Bone marrow (tissue), 2 donors: ENCODE measurements at places on chromosomes 16 and 17.

DNA sequence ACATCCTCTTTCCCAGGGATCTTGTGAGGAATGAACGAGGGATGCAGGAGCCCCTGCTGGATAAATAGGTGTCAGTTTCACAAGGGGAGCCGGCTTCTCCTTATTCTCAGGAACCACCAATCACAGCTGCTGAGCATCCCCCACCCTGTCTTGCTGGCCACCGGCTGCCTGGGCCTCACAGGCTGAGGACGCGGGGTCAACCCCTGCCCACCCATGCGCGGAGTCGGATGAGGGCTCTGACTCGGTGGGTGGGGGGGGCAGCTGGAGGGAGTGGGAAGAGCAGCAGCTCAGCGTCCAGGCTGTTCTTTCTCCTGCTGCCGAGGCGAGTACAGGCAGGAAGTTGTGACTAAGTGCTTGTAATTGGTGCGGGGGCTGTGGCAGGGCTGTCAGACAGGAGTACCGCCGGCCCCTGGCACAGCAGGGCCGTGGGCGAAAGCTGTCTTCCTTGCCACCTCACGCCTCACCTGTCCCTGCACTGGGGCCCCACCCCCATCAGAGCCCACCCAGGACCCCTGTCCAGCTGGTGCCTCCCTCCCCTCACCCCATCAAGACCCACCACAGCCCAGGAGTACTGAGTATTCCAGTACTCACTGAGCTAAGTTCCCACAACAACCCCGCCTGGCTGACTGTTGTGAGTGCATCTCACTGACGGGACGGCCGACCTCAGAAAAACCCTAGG is 11.0 kb upstream of the DPEP1 start:
- DNase-seq: peak; percentile 77

- peak; percentile 42 for DNase-seq
These were observed 7.5 kb downstream of the EPOP start for GRCh38 chr17:38667099-38667786.

DNA sequence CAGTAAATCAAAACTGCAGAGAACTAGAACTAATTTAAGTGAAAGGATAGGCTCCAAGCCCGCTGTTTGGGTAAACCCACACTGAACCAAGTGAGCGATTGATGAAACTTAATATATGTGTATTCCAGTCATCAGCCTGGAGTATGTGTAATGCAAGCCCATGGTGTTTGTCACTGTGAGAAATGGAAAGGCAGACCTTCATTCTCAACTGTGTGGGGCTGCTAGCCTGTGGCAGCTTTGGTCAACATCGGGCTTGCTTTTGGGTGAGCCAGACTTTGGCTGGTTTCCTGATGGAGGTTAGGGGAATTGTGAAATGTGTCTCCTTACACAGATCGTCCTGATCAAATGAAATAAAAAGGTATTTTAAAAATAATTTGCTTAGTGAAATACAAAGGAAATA is 279.9 kb downstream of the IRX3 start:
- DNase-seq: no peak

DNA sequence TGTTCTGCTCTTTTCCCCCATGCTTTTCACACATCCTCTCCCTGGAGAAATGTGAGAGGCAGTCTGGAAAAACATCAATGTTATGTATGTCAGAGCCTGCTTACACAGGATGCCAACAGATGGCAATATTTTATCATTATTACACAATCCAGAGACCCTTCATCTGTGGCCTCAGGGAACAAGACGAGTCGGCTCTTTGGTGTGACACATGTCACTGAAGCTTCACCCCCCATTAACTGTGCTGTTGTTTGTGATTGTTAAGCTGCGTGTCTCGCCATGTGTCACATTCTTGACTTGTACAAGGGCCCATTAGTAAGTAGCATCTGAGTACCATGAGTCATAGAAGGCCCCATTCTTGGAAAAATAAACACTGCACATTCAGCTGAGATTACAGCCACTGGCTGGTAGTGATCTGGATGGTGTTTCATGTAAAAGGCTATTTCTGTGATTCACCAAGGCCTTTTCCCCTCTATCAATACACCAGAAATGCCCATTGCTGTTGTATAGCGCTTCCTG is 682.1 kb upstream of the SOX9 start:
- DNase-seq: no peak

- DNase-seq: no peak
These were observed 10.0 kb downstream of the RGS11 start for GRCh38 chr16:265711-266110.

DNA sequence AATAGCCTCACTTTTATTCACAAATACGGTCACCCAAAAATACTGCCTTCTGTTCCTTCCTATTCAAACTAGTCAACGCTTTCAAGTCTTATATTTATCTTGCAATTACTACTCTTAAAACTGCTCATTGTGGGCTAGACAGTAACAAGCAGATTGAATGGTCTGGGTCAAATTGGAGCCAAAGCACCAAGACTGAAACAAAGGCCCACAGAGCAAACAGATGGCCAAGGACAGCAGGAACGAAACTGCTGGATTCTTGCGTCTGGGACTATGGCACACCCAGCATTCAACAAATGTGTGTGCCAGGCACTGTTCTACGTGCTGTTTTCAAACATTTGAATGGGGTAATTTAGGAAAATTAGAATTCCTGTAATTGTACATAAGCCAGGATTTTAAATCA is 250.1 kb upstream of the PSMD7 start:
- DNase-seq: no peak

DNA sequence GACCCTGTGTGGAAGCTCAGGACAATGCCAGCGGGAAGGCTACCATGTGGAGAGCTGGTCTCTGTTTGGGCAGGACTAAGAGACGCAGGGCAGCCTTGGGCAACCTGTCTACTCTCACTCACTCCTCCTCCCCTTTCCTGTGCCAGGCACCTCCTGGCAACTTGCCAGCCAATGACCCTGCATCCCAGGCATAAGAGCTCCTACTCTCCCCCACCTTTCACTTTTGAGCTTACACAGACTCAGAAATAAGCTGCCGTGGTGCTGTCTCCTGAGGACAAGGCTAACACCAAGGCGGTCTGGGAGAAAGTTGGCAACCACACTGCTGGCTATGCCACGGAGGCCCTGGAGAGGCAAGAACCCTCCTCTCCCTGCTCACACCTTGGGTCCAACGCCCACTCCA is 2.6 kb downstream of the HBM start:
- DNase-seq: no peak

DNA sequence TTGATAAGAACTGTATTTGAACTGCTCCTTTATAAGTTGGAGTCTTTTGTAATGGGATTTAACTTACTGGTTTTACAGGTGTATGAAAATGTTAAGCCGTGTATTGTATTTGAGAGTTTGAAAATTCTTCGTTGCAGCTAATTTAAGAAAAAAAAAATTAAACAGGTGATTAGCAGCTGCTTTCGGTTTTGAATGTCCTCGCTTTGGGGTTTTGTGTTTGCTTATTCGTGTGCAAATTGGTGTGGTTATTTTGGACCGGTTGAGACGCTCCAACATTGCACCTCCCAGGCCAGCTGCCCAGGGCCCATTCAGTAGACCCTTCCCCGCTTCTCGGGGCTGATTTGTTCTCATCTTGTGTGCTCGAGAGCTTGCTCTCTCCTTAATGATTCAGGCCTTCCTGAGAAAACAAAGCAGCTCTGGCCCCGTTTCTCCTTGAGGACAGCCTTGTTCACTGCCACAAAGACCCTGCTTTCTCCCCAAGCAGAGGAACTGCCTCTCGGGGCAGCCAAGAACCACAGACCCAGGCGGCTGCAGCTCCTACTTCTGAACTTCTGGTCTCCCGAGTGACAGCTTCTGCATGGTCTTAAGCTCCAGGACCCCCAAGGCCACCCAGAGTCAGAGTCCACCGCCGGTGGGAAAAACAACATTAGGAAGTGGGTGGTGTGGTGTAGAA is 100.5 kb downstream of the MSI2 start:
- no peak for DNase-seq

- no peak for DNase-seq
These were observed 113.8 kb downstream of the MSI2 start for GRCh38 chr17:57370037-57370581.

GRCh38 chr16:31301708-31302400 is 42.1 kb downstream of the ITGAM start:
- DNase-seq: peak; percentile 79

- DNase-seq: no peak
These were observed 108.0 kb upstream of the TBX2 start for GRCh38 chr17:61291451-61292285.

GRCh38 chr17:45998987-45999899 is at the start of gene STH:
TSS of gene STH (plus strand) at chr17:45999250. CDS start at chr17:45999280, 30 bp downstream.
- no peak for DNase-seq

- no peak for DNase-seq
These were observed 63.1 kb downstream of the ZDHHC7 start for GRCh38 chr16:84947996-84948850.

- DNase-seq: no peak
These were observed 15.1 kb downstream of the SLX4 start for GRCh38 chr16:3596101-3596861.

DNA sequence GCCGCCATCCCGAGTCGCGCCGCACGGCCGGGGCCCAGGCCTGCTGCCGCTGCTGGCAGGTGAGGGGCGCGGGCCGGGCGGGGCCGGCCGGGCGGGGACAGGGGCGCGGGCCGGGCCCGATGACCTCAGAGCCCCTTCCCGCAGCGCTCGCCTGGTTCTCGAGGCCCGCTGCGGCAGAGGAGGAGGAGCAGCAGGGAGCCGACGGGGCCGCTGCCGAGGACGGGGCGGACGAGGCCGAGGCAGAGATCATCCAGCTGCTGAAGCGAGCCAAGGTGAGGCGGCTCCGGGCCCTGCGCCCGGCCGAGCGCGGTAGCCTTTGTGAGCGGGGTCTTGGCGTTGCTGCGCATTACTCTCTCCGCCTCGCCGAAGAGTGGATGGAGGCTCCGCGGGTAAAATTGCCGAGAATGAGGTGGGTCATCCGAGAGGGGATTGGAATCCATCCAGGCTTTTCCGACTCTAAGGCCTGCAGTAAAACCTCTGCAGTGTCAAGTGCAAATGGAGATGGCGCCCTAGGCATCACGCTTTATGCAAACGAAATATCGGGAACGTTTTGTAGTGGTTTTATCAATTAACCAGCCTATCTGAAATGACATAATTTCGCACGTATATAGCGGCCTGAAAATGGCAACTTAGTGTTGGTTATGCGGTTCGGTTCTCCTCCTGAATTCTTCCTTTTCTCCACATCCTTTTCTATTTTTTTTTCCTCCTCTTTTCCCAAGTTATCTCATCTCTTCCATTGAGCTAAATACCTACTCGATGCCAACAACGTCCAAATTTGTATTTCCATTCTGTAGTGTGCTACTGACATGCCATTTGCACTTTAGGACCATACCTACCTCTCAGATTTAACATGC is 577 bp downstream of the TTC19 start:
- no peak for DNase-seq

- DNase-seq: no peak
These were observed 20.8 kb downstream of the GGA3 start for GRCh38 chr17:75240394-75241142.

DNA sequence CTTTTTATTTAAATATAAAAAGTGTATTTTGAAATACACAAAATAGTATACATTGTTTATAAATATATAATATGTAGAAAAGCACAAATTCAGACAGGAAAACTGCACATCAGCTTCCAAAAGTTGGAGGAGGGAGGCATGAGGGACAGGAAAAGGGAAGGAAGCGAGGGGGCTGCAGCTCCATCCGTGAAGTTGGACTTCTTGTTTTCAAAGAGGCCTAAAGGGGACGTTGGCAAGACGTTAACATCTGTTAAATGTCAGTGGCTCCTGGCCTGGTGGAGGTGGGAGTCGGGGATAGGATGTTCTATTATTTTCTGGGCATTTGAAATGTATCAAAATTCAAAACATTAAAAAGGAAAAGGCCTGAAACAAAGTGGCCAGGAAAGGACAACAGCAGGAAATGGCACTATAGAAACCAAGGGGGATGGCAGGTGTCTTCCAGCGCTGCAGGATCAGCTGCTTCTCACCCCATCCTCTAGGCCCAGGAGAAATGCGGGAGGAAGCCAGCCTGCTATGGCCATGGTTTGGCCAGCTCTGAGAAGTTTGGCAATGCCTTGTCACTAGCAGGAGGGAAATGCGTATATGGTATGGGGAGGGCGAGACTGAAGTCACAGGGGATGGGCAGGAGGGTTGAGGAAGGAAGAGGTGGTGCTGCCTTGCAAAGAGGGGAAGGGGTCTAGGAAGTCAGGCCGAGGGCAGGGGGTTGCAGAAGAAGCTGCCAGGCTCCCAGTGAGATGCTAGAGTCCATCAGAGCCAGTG is 6.4 kb downstream of the CMTM2 start:
- peak; percentile 28 for DNase-seq

DNA sequence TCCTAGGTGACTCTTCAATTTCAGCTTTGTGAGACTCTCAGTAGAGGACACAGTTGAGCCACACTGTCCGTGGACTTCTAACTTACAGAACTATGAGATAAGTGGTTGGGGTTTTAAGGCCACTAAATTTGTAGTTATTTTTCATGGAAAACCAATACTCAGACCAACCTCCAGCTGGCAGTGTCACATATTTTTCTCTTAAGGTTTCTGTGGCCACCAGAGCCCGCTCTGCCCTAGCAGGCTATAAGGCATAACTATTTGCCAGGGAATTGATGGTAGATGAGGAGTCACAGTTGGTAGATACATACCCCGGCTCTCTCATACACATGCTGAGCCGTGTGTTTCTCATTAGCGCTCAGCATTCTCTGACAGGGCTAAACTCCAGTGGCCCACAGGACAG is 336.8 kb upstream of the MON1B start:
- DNase-seq: no peak

DNA sequence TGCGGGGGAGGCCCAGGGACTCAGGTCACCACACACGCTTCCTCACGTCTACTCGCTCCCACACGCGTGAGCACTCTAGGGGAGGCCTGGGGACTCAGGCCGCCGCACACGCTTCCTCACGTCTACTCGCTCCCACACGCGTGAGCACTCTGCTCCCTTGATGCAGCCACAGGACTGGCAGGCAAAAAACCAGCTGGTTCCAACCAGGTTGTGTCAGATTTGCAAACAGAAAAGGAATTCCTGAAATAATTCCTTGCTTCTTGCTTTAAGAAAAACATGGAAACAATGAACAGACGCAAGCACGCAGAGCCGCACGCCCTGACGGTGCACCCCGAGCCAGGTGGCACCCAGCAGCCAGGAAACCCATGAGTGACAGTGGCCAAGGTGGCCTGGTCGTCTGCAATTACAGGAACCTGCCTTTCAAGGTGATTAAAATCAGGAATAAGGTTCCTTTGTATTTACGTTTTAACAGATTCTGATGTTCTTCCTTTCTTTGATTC is 37.9 kb downstream of the LMF1 start:
- DNase-seq: no peak

GRCh38 chr17:14004927-14005620 is 64.2 kb upstream of the COX10 start:
- DNase-seq: no peak

DNA sequence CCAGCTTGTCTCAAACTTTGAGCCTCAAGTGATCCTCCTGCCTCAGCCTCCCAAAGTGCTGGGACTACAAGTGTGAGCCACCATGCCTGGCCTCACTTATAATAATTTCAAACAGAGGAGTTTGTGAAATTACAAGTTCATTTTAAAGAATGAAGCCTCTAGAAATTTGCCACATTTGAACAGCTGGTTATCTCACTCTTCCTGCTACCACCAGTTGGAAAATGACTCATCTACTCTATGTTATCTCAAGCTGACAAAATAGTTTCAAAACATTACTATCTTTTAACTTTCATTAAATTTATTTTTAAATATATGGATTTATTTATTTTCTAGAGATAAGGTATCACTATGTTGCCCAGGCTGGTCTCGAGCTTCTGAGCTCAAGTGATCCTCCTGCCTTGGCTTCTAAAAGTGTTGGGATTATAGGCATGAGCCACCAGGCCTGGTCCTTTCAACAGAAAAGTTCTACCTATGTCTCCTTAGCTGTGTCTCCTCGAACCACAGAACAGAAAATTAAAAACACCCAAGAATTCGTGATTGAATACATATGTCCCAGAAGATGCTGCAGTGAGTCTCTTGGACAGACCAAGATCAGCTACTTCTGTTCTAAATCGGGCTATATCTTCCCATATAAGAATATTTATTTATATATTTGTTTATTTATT is 47.6 kb downstream of the MYH13 start:
- no peak for DNase-seq
